Mesenteric fat pad (tissue), 1 donor: ENCODE measurements at places on chromosomes 7 and 10. TPM values are rescaled to one million over a fixed set of nuclear protein-coding genes. Genes with fewer than 3 reads are reported as not detected.
A peak's percentile ranks its signal among the peaks of the same experiment; 100 is the strongest.

DNA sequence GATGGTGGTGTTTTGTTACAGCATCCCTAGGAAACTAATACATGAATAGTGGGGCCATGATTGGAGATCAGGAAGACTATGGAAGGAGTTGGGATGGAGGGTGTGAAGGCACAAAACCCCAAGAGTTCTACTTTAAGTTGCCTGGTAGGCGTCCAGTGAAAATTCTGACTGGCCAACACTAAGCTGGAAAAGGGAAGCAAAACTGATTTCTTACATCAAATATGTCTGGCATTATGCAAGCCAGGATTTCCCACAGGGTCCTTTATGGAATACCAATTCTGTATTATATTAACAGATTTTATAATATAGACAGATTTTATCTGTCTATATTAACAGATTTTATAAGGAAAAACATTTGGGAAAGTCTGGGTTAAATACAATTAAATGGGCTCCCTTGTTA lies 16.2 kb downstream of the CPVL start:
- DNase-seq: no peak

GRCh38 chr7:108284349-108285002 lies 154.3 kb upstream of the LAMB4 start:
- DNase-seq: no peak

DNA sequence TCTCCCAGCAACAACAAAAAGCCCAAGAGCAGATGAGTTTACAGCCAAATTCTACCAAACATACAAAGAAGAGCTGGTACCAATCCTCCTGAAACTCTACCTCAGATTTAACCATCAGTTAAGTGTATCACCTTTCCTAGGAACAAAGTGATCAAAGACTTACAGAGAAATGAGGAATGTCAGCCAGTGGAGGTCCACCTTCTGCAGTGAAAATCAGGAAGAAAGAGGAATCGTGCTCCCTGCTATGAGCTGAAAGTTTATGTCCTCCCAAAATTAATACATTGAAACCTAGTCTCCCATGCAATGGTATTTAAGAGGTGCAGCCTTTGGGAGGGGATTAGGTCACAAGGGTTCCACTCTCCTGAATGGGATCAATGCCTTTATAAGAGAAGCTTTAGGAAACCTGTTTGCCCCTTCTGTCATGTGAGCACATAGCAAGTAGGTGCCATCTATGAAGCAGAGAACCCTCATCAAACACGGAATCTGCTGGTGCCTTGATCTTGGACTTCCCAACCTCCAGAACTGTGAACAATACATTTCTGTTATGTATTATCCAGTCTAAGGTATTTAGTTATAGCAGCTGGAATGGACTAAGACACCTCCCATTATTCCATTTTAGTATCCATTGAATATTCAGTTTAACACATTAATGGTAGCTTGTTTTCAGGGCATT lies 139.0 kb upstream of the FZD8 start:
- no peak for DNase-seq

GRCh38 chr7:43954524-43955228 lies 28.4 kb downstream of the UBE2D4 start:
- no peak for DNase-seq

GRCh38 chr7:12570534-12571461 lies at the start of gene SCIN:
Gene SCIN, plus strand, starts transcription at chr7:12570720. Its CDS starts 67 bp downstream, at chr7:12570787.
- DNase-seq: no peak

DNA sequence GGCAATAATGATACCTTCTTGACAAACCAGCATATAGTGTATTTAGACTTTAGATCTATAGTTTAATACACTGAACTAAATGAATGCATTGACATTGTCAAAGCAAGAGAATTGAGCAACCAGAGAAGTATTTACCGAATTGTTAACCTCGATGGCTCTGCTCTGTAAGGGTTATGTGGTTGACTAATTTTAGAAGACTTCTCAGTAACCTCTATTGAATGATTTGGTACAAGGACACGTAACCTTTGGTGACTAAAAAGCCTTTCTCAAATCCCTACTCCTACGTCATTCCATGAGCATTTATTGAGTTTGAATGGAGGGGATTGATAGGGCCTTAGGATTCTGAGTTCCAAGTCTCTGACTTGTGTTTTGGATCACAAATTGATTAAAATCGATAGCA lies 67.6 kb downstream of the MDFIC start:
- no peak for DNase-seq

DNA sequence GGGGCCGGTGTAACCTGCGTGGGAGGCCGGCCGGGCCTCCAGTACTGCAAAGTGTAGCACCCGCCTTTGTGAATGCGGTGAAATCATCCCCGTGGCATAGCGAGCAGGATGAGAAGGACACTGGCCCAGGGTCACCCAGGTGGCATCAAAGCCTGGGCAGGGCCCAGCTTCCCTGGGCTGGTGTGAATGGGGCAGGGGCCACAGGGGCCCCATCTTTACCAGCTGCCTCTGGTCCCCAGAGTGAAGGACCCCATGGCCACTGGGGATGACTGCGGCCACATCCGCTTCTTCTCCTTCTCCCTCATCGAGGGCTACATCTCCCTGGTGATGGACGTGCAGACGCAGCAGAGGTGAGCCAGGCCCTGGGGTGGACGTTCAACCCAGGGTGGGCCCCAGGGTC lies 53.8 kb downstream of the RCC1L start:
- no peak for DNase-seq

DNA sequence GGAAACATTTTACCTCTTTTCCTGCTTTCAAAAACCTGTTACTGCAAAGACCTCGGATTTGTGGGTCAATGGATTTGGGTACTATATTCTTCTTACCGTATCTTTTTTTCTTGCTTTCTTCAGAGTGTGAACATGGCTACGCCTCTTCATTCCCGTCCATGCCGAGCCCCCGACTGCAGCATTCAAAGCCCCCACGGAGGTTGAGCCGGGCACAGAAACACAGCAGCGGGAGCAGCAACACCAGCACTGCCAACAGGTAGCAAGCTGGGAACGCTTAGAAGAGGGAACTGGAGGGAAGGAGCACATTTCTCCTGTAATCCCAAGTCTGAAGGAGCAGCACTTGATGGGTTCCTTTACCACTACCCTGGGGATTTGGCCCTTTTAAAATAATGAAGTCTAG lies 20.7 kb downstream of the MXI1 start:
- DNase-seq: no peak

- no peak for DNase-seq
These were observed 186.6 kb upstream of the NRP1 start for GRCh38 chr10:33521062-33521461.

GRCh38 chr10:78502210-78502936 lies 468.7 kb downstream of the RPS24 start:
- DNase-seq: peak; percentile 78

DNA sequence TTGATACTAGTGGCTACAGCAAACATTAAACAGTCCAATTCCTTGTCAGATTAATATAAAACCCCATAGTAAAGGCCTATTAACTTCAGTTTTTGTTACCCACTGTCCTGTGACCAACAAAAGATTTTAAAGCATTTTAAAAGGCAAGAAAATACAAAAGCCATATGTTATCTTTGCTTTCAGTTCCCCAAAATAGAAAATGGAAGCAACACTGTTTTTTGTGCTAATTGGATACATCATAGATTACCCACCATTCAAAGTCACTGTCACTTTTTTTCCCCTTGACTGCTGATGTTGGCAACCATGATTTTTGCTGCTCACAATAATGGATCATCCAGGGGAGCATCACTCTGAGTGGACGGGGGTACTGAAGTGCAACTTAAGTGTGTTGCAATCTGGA lies 52.4 kb upstream of the TMEM140 start:
- no peak for DNase-seq

GRCh38 chr7:140082770-140083169 lies 20.0 kb upstream of the PARP12 start:
- no peak for DNase-seq

- peak; percentile 93 for DNase-seq
These were observed 120.6 kb downstream of the LYZL1 start for GRCh38 chr10:29409241-29410054.

DNA sequence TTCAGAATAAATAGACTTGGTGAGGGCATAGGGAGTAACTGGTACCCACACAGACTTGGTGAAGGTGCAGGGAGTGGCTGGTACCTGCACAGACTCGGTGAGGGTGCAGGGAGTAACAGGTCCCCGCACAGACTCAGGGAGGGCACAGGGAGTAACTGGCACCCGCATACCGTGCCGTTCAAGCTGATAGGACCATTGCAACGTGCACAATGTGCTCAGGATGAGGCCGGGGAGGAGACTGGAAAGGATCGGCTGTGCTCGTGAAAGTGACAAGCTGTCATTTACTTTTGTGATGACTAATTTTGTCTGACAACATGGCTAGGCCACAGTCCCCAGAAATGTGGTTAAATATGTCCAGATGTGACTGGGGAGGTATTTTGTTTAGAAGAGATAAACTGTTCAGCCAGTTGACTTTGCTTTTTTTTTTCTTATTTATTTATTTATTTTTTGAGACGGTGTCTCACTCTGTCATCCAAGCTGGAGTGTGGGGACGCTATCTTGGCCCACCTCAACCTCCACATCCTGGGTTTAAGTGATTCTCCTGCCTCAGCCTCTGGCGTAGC lies 76.2 kb upstream of the NMT2 start:
- DNase-seq: no peak

DNA sequence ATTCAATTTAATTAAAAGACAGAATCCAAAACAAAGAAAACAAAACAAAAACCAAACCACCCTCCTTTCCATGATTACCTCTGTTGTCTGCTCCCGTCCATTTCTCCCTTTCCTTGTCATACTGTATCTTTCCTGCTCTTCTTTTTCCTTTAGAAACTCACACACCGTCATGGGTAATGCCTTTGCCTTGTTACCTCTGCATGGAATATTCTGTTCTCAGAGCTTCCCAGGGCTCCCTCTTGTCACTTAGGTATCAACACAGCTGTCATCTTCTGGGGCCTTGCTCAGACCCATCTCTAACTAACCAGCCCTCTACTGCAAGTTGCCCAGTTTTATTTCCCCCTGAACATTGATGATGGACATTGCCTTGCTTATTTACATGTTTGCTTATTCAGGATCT lies 30.2 kb upstream of the GIMAP8 start:
- no peak for DNase-seq

DNA sequence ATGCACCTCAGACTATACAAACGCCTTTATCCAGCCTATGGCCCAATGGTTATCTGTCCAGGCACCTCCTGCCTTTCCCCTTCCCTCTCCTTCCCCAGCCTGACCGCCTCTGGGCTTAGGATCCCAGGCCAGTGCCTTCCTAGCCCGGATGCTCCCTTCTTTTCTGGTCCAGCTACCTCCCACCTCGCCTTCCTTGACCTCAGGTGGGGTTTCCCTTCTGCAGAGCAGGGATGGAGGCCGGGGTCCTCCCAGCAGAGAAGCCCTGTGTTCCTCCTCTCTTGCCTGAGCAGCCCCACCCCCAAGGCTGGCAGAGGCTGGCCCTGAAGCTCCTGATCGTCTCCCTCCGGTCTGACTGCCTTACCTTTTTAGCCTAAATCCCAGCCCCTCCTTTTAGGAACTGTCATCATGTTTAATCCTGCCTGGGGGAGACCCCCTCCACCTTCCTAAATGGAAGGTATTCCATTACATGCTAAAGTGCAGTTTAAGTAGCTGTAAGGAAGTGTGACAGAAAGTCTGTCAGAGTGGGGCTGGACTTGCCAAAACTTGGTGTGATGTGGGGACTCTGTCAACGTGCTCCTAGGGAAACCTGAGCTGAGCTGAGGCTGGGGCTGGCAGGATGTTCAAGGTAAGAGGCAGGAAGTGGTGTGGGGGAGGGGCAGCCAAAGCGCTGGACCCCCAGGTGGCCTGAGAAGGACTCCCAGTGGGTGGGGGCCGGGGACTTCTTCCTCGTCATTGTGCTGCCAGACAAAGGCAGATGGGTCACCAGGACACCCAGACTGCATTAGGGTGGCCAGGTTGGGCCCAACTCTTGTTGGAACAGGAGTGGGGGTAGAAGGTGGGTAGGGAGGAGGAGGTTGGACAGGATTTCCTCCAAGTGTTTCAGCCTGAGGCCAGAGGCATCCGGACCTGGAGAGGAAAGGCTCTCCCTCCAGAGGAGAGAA lies 39.5 kb downstream of the LBX1 start:
- DNase-seq: peak; percentile 77

- DNase-seq: no peak
These were observed 82.0 kb downstream of the ABLIM1 start for GRCh38 chr10:114576132-114576487.

- no peak for DNase-seq
These were observed 66.8 kb downstream of the MKI67 start for GRCh38 chr10:128059266-128059981.

DNA sequence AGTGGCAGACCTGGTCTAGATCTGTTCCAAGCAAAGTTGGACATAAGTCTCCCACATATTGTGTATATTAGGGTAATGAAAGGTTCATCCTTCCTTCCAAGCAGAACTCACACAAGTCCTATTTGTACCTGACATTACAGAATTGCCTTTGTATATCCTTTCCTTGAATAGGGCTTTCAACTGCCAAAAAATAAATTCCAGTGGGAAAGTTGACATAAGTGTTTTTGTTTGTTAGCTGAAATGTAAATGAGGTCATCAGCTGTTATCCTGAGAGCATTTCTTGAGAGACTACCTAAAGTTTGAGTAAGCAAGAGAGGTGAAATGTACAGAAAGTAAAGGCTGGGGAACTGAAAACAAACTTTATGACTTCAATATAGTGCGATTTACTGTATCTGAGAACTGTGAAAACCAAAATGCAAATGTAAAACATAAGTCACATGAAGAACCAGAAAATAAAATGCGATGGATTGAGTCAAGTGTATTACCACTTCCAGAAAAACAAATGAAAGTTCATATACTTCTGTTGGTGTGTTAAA lies 527.3 kb upstream of the SEMA3D start:
- DNase-seq: no peak

The MRLN gene
- not detected for total RNA-seq

The SEC31B gene
- total RNA-seq: 9.8 TPM

The SAP25 gene
- total RNA-seq: 2.3 TPM
